ENCODE measurements at places on chromosomes 13 and 19. TPM values are rescaled to one million over a fixed set of nuclear protein-coding genes. Genes with fewer than 3 reads are reported as not detected.

DNA sequence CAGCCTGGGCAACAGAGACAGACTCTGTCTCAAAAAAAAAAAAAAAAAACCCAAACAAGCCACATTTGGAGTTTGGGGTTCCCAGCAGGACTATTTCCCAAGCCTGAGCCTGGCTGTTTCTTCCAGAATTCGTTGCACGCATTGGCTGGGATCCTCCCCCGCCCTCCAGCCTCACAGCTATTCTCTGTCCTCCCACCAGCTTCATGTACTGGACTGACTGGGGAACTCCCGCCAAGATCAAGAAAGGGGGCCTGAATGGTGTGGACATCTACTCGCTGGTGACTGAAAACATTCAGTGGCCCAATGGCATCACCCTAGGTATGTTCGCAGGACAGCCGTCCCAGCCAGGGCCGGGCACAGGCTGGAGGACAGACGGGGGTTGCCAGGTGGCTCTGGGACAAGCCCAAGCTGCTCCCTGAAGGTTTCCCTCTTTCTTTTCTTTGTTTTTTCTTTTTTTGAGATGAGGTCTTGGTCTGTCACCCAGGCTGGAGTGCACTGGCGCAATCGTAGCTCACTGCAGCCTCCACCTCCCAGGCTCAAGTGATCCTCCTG lies 26.7 kb downstream of the LDLR start:
- H3K36me3 ChIP-seq, result peaks cover 14% of the 10 kb centered on the region
- H3K4me3 ChIP-seq, result no peak overlapping the region
- no peak overlapping the region for H3K27ac ChIP-seq
- no peak for DNase-seq

DNA sequence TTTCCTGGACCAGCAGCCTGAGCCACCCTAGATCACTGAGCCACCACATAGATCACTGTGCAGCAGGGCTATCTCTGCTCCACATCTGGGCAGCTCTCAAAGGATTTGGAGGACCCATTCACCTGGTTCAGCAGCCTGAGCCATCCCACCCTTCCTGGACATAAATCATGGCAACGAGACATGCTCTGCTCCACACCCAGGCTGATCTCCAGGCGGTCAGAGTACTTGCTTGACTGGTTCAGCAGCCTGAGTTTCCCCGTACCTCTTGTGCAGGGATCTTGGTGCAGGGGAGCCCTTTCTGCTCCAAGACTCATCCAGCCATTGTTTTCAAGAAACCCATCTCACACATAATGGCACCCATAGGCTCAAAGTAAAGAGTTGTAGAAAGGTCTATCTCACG lies 195.3 kb downstream of the LIG4 start:
- no peak overlapping the region for H3K27ac ChIP-seq
- H3K4me3 ChIP-seq, result no peak overlapping the region
- no peak for DNase-seq
- no peaks in the 10 kb centered on the region for H3K36me3 ChIP-seq
- no peaks in the 10 kb centered on the region for H3K4me1 ChIP-seq
- H3K27me3 ChIP-seq, result no peaks in the 10 kb centered on the region

- H3K27ac ChIP-seq, result peak within 1 kb of the TSS; percentile 69
- peaks cover 8% of the 10 kb centered on the region for H3K36me3 ChIP-seq
Observed at GRCh38 chr19:10289836-10290356, at the start of gene ICAM5. Gene ICAM5, plus strand, starts transcription at chr19:10289952. Its CDS starts 92 bp downstream, at chr19:10290044.

GRCh38 chr13:97505017-97505416 lies 71.0 kb downstream of the RAP2A start:
- no peaks in the 10 kb centered on the region for H3K4me1 ChIP-seq
- H3K27me3 ChIP-seq, result no peaks in the 10 kb centered on the region
- H3K27ac ChIP-seq, result no peak overlapping the region
- no peaks in the 10 kb centered on the region for H3K36me3 ChIP-seq
- H3K4me3 ChIP-seq, result no peak overlapping the region

DNA sequence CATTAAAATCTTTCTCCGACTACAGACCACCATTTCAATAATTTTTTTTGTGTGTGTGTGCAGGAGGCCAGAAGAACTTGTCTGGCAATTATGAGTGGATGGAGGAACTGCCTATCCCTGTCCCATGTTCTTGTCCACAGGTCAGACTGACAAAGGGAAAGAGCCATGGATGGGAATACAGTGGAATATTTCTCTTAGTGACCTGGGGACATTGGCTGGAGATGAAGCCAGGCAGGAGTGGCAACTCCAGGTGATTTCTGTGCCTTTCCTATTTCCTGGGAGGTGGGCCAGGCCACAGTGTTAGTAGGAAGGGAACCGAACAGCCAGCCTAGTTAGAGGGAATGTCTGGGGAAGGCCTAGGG lies 3.7 kb downstream of the PSG9 start:
- H3K4me3 ChIP-seq, result no peak overlapping the region
- no peak overlapping the region for H3K27ac ChIP-seq

GRCh38 chr19:18273561-18274218 lies 562 bp downstream of the IQCN start:
- H3K27ac ChIP-seq, result no peak overlapping the region
- H3K27me3 ChIP-seq, result no peaks in the 10 kb centered on the region
- peak; percentile 34 for DNase-seq

The F2RL3 gene
- not detected for total RNA-seq

The PPP1R13L gene
- total RNA-seq, result 3.9 TPM
